Head of caudate nucleus (tissue), 42 donors: ENCODE measurements at places on chromosomes 7 and 10.
A peak's percentile ranks its signal among the peaks of the same experiment; 100 is the strongest.

GRCh38 chr7:155724327-155725005 is 80.0 kb downstream of the RBM33 start:
- DNase-seq: no peak

GRCh38 chr10:75042292-75042974 is 69.0 kb upstream of the SAMD8 start:
- DNase-seq: no peak

DNA sequence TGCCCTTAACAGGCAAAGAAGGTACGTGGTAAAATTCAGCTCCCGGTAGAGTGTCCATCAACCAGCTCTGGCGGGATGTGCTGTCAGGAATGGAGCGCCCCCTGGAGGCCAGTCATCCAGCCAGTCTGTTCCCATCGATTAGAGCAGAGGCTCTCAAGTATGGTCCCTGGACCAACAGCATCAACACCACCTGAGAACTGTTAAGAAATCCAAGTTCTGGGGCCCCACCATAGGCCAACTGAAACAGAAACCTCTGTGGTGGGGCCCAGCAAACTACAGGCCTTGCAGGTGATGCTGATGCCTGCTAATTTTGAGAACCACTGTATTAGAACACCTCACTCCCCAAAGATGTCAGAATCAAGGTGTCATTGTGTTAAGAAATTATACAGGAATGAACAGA is 109.2 kb downstream of the DPY19L1 start:
- DNase-seq: peak; percentile 58

DNA sequence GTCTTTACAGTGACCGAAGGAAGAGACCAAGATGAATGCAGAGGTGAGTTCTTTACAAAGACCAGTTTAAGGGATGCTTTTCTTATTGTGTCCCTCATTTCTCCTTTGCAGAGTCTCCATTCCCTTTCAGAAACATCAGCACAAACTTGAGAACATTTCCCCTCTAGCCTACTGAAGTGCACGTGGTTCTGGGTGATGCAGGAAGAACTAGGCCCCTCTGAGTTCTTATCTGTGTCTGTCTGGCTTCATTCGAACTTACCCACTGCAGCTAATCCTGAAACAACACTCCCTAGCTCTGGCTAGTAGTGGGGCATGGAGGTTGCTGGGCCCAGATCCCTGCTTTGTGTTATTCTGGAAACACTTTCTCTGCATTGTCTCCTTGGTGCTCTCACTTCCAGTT is 12.6 kb downstream of the BLVRA start:
- DNase-seq: no peak

- no peak for DNase-seq
Observed at GRCh38 chr10:73163096-73163495, 4.7 kb downstream of the ECD start.

- no peak for DNase-seq
Observed at GRCh38 chr7:1298931-1299885, 66.5 kb downstream of the UNCX start.

- peak; percentile 18 for DNase-seq
Observed at GRCh38 chr7:140506788-140507464, 27.6 kb upstream of the MKRN1 start.
